ENCODE measurements at places on chromosomes 3 and 15.

- DNase-seq = no peak
Observed at GRCh38 chr3:122269045-122269444, 56.0 kb upstream of the CSTA start.

DNA sequence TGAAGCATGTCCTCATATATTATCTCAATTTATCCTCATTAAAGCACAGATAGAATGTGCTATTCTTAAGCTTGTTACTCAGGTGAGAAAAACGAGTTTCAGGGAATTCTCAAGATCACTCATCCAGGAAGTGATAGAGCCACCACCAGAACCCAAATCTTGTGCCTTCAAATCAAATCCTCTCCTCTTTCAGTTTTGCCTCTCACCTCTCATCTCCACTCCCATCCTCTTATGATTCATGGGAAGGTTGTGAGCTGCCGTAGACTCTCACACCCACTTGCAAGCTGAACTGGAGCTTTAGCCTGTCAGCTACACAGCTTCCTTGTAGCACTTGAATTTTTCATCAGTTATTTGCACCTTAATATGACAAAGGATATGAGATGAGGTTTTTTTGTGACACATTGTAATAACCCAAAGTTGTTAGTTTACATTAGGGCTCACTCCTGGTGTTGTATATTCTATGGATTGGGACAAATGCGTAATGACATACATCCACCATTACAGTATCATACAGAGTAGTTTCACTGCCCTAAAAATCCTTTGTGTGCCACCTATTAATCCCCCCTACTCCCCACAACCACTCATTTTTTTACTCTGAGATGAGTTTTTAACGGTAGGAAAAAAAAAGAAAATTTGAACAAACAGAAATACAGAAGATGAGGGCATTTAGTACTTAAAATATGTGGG lies 25.7 kb downstream of the GPR15 start:
- DNase-seq = no peak

GRCh38 chr3:101828276-101828675 lies 21.0 kb upstream of the NFKBIZ start:
- no peak for DNase-seq

DNA sequence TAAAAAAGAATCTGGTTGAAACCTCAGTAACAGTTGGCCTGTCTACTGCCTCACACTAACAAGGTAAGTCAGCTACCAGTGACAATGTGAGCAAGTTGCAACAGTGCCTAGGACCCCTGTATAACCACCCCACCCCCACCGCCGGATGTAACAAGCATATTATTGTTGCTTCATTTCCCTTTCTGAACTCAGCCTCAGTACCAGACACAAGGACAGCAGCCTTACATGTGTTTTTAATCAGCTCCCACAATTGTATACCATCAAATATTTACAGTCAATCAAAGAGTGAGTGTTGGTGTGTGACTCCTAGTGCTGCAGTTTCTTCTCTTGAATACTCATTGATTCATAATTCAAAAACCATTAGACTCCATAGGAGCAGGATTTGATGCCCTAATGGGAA lies 96.4 kb downstream of the PYDC2 start:
- no peak for DNase-seq

GRCh38 chr3:157700405-157700804 lies 197.2 kb upstream of the VEPH1 start:
- DNase-seq = no peak

- DNase-seq = no peak
Observed at GRCh38 chr15:100385300-100386050, 43.7 kb upstream of the ADAMTS17 start.
